ENCODE measurements at places on chromosomes 4 and X. TPM values are rescaled to one million over a fixed set of nuclear protein-coding genes. Genes with fewer than 3 reads are reported as not detected.

GRCh38 chr4:22191565-22191964 lies 243.0 kb upstream of the KCNIP4 start:
- no peak for DNase-seq

The SPIN4 gene
- 10.1 TPM for total RNA-seq

DNA sequence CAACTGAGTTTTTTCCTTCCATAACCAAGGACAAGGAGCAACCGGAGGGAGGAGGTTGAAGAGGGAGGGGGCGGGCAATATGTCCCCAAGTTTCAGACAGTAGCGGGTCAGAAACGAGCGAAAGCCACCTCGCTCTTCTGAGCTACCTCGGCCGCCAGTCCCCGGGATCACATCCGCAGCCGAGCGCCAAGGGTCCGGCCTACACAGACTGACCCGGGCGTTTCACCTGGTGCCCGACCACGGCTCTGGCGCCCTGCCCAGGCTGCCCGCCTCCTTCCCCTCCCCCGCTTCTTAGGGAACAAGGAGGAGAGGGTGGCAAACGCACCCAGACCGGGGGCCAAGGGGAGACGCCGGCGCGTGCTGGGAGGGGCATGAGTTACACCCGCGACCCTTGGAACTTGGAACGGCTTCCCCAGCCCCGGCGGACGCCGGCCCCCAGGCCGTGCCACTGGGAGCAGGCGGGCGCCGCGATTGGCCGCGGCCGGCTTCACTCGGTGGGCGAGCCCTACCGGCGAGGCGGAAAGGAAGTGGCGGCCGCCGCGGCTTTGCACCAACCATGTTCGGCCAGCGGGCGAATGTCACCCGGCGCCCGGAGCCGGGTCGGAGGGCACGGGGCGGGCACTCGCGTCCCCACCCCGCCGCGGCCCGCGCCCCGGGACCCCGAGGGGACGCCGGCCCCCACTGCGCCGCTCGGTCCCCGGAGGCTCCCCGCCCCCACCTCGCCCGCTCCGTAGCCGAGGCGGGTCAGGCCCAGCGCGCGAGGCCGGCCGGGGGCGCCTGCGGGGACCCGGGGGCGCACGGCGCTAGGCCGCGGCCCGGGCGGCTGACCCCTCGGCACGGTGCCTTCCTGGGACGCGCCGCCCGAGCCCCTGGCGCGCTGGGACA lies 1.5 kb downstream of the IRF2 start:
- peak; percentile 30 for DNase-seq

DNA sequence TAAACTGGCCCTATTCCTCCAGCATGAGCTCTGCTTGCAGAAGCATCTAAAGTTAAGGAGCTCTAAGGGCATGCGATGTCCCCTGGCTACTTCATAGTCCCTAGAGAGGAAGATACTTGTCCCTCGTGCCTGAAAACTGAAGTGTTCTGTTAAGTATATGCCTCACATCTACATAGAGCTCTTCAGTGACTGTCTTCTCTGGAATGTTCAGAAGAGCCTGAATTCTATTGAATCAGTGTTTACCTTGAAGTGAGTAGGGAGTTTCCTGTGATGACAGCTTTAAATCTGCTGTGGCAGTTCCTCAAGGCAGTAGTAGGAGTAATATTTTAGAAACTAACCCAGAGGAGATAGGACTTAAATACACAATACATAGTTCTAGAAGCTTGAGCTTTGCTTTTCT lies 111.2 kb downstream of the ZNF518B start:
- DNase-seq, result no peak

The CITED1 gene
- total RNA-seq, result not detected

The CNKSR2 gene
- total RNA-seq, result 0.57 TPM

The AADAT gene
- total RNA-seq, result 4.4 TPM

DNA sequence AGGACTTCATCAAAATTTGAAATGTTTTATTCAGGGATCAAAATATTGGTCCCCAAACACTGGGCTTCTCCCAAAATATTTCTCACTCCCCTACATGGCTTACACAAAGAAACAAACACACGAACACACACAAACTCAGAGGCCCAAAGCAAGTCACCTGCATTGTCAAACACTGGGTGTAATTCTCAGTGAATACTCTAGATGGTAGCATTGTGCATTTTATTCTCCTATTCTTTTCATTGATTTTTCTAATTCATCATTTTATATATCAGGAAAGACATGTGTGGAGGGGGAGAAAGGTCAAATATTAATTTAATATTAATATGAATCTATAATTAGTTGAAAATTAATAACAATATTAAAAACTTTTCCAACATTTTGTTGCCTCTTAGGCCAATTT lies 72.3 kb upstream of the TNMD start:
- DNase-seq, result no peak

The ZNF518B gene
- total RNA-seq, result 8.0 TPM

- DNase-seq, result no peak
Measured at GRCh38 chr4:105130945-105131344, 15.7 kb upstream of the TET2 start.

DNA sequence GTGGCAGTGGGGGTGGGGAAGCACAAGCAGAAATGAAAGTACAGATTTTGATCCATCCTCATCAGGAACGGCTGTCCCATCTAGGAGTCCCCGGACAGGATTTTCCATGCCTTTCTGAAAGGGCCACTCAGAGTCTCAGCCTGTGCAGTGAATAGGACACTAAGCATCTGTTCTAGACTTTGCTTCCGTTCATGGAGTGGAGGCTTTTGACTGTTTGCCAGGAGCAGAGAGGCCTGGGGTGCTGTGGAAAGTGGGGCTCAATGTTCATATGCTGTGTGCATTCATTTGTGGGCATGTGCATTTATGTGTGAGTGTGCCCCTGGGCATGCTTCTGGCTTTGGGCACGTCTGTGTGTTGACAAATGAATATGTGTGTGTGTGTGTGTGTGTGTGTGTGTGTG lies 25.6 kb upstream of the MAMLD1 start:
- DNase-seq, result no peak

The CLIC2 gene
- total RNA-seq, result 3.0 TPM

GRCh38 chr4:122827879-122828601 lies 1.4 kb downstream of the FGF2 start:
- no peak for DNase-seq

- DNase-seq, result no peak
Measured at GRCh38 chr4:15718465-15718864, 15.6 kb downstream of the BST1 start.

GRCh38 chr4:154421618-154422017 lies 70.0 kb downstream of the DCHS2 start:
- no peak for DNase-seq

DNA sequence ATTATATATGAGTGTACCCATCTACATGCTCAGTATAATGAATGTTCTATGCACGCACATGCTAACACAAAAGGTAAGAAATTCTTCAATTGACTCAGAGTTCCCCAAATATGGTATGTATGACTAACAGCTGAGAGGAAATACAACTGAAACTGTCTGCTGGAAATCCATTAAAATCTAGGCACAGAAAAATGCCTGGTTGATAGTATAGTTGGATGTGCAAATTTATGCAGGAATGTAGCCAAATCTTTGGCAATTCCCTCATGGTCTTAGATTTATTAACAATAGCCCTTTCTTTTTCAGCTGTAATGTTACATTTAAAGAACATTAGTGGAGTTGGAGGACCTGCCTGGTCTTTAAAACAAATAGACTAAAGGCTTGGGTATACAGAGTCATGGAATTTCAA lies 5.5 kb downstream of the CAMK2D start:
- no peak for DNase-seq

DNA sequence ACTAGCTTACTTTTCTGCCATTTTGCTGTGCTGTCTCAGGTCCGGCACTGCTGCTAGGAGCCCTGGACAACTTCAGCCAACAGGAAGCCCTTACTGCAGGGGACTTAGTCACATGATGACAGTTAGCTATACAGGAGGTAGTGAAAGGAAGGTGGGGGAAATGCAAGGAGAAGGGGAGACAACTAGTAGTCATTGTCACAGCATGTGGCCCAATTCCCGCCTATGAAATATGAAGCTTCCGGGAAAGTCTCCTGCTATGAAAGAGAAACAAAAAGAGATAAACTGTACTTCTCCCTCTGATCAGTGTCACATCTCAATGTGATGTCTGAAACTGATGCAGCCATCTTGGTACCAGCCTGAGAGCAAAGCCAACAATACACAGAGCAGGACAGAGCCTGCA lies 71.6 kb downstream of the AMELX start:
- no peak for DNase-seq

DNA sequence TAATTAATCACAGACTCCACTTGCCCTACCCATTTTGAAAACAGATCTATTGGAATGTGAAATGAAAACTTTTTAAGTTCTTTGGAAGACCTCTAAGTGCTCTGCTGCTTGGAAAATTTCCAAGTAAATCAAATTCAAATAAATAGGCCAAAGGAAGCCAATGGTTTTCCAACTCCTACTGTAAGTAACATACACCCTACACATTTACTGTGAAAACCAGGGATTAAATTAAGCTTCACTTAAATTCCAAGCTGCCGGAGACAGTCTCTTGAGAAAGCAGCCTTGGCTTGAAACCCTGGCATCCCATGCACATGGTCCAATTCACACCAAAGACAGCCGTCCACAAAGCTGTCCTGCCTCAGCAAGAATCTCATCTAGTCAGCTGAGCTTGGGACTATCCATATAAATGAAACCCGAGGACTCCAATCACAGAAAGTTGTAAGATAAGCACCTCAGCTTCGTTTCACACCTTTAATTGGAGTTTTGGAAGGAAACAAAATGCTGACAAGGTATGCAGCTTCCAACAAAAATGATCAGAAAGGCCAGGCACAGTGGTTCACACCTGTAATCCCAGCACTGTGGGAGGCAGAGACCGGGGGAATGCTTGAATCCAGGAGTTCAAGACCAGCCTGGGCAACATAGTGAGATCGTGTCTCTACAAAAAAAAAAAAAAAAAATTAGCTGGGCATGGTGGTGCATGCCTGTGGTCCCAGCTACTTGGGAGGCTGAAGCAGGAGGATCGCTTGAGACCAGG lies 88.6 kb downstream of the APBB2 start:
- no peak for DNase-seq

The NAA11 gene
- total RNA-seq, result not detected

The AKAP4 gene
- not detected for total RNA-seq

DNA sequence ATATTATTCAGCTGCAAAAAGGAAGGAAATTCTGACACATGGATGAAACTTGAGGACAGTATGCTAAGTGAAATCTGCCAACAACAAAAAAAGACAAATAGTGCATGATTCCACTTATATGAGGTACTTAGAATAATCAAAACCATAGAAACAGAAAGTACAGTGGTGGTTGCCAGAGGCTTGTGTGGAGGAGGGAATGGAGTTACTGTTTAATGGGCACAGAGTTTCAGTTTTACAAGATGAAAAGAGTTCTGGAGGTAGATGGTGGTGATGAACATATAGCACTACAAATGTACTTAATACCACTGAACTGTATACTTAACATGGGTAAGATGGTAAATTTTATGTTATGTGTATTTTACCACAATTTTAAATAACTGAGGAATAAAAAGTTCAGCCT lies 212.0 kb upstream of the KLF3 start:
- no peak for DNase-seq

DNA sequence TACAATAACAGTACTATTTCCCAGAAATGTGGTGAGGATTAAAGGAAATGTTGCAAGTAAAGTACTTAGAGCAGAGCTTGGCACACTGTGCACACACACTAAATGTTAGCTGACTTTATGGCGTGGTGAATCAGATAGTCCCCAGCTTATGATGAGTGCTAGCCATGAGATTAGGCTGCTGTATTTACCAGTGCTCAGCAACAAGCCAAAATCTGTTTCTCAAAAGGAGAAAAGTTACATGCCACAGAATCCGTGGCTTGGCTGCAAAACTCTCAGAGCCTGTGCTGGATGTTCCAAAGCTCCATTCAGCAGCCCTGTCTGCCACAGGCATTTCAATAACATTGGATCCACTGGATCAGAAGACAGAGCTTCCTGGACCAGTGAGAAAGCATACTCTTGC lies 12.8 kb upstream of the STBD1 start:
- no peak for DNase-seq

The GPR119 gene
- not detected for total RNA-seq

DNA sequence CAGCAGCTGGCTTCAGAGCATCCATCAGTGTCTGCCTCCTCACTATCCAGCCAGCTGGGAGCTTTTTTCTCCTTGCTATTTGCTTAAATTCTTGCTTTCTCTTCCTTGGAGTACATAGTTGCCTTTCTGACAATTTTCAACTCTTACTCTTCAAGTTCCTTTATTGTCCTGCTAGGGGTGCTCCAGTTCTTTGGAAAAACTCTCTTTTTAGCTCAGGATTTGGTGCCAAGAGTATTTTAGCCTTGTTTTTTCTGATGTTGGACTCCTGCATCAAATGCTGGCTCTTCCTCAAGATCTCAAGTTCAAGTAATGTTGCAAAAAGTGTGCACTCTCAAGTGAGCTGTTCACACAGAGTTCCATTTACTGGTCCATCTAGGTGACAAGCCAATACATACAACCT lies 126.4 kb downstream of the KDR start:
- no peak for DNase-seq

- DNase-seq, result no peak
Measured at GRCh38 chr4:78059524-78059889, 2.4 kb downstream of the FRAS1 start.

GRCh38 chr4:87423317-87424098 lies 1.1 kb downstream of the NUDT9 start:
- DNase-seq, result no peak

DNA sequence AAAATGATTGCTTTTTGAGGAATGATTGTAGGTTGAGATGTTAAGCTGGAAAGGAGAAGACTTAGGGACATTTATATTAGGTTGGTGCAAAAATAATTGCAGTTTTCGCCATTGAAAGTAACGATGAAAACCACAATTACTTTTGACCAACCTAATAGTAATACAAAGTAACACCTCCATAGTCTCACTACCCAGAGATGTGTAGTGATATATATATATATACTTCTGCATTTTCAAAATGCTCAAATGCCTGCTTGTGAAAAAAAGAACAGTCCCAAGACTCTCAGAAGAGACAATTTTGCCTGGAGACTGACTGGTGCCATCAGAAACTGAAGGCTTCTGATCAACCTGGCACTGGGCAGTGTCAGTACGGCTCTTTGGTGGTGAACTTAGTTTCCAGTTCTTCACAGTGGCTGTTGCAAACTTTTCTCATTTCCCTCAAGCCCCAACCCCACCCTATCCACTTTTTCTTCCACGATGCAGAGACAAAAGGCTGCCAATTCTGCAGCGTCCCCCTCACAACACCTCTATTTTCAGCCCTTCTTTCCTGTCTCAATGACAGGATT lies 35.1 kb upstream of the TAPT1 start:
- DNase-seq, result no peak

GRCh38 chr4:175542786-175543185 lies 269.3 kb downstream of the GPM6A start:
- no peak for DNase-seq

- DNase-seq, result no peak
Measured at GRCh38 chr4:153018684-153019083, 82.6 kb downstream of the FHDC1 start.

DNA sequence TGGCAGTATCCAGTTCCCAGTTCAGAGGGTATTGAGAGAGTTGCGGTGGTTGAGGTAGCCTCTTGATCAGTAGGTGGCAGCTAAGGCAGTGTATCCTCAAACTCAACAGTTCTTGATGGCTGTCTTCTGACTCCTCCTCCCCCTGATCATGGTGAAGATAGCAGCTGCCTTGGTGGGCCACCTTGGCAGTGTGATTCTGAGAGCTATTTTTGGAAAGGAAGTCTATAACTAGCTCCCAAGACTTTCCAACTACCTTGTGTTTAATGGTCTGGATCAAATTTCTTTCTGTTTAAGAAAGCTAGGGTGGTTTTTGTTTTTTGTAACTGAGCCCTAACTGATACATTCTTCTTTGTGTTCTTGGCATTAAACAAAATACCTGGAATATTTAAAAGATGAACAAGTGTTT lies 10.5 kb upstream of the TBC1D19 start:
- DNase-seq, result no peak
